RPMI7951 (cell line): ENCODE measurements at places on chromosomes 12 and 14. TPM values are rescaled to one million over a fixed set of nuclear protein-coding genes. Genes with fewer than 3 reads are reported as not detected.

The B3GNT4 gene
- total RNA-seq: not detected in 2 replicates

GRCh38 chr14:105153331-105153731 is 15.2 kb downstream of the JAG2 start:
- DNase-seq: peak; percentile 5

DNA sequence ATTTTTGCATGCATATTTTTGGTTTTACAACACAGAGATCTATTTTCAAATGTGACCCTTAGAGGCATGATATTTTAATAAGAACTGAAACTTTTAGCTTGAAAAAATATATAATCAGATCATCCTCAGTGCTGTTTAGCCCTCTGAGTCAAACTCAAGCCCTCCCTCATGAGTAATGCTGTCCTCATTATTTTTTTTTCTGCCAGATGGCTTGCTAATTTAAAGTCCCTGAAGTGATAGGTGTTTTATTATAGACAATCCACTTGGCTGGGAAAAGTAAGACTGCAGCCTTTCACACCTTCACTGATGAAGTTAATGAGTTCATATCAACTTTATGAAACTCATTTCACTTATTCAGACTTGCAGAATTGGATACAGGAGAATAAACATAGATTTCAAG is 227.7 kb downstream of the SLC16A7 start:
- no peak for DNase-seq

DNA sequence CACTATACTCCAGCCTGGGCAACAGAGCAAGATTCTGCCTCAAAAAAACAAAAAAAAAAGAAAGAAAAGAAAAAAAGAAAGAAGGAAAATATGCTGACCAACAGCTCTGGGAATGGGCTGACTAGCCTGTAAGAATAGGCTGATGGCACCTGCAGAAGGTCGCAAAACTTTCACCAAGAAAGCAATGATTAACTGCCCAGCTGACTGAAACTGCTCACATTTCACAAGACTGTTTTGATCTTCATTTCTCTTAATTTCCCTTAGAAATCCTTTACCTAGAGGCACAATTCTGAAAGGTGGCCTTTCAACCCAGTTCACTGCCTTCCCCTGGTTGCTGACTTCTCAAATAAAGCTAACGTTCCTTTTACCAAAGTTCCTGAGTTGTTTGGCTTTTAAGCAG is 12.4 kb downstream of the BEST3 start:
- no peak for DNase-seq

GRCh38 chr14:50736932-50737419 is 68.9 kb upstream of the SAV1 start:
- DNase-seq: no peak
